ENCODE measurements at places on chromosomes 5 and 9.

- no peak for DNase-seq
These were observed 43.6 kb upstream of the RAD23B start for GRCh38 chr9:107239474-107239873.

- DNase-seq, result no peak
These were observed 9.7 kb downstream of the NREP start for GRCh38 chr5:111747337-111747736.

- DNase-seq, result no peak
These were observed 1.6 kb downstream of the FSTL4 start for GRCh38 chr5:133610489-133611356.

DNA sequence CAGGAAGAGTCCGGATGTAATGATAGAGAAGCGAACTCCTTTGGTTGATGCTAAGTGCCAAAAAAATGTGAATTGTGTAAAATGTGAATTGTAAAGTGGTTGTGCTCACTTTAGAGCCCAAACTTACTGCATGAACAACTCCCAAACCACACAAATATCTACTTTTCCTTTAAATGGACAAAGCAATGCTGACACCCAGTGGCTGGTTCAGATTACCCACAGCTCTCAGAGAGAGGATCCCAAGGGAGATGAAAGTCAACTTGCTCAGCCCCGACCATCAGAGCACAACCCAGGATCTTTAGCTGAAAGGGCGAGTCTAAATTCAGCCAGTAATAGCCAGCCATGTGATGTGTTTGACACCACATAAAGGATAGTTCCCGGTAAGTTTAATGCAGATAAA lies 133.7 kb downstream of the NMUR2 start:
- DNase-seq, result no peak

DNA sequence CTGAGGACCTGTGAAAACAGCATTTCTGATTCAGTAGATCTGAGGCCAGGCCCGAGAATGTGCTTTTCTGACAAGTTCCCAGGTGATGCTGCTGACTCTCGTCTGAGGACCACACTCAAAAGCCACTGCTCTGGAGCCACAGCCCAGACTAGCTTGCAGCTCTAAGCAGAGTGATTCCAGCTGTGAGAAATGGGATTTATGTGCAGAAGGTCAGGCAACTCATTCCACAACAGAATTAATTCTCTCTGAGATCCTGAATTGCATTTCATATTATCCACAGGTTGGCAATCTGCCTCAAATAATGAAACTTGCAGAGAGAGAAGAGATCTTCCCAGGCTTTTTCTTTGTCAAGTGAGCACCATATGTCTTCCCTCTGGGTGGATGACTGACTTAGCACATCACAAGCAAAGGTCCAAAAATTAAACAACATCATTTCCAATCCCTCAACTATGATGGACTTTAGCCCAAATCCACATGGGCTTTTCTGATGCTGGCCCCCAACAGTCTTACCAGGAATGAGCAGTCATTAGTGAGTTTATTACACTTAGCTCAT lies 140.2 kb downstream of the ALDH1A1 start:
- no peak for DNase-seq

DNA sequence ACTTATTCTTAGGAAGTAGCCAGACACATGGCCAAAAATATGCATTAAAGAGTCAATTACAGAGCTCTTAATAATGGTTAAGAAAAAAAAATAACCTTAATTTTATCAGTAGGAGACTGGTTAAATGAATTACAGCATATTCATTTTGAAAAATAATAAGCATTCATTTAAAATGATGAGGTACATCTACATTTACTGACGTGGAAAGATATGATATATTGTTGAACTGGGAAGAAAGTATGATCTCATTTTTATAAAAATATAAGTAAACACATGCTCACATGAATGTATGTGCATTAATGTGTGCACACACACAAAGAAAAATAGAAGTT lies 250.3 kb downstream of the ENC1 start:
- no peak for DNase-seq

- no peak for DNase-seq
These were observed 39.7 kb downstream of the ACTL7B start for GRCh38 chr9:108816037-108816436.

- DNase-seq, result no peak
These were observed 672 bp upstream of the SUSD3 start for GRCh38 chr9:93057703-93058354.

DNA sequence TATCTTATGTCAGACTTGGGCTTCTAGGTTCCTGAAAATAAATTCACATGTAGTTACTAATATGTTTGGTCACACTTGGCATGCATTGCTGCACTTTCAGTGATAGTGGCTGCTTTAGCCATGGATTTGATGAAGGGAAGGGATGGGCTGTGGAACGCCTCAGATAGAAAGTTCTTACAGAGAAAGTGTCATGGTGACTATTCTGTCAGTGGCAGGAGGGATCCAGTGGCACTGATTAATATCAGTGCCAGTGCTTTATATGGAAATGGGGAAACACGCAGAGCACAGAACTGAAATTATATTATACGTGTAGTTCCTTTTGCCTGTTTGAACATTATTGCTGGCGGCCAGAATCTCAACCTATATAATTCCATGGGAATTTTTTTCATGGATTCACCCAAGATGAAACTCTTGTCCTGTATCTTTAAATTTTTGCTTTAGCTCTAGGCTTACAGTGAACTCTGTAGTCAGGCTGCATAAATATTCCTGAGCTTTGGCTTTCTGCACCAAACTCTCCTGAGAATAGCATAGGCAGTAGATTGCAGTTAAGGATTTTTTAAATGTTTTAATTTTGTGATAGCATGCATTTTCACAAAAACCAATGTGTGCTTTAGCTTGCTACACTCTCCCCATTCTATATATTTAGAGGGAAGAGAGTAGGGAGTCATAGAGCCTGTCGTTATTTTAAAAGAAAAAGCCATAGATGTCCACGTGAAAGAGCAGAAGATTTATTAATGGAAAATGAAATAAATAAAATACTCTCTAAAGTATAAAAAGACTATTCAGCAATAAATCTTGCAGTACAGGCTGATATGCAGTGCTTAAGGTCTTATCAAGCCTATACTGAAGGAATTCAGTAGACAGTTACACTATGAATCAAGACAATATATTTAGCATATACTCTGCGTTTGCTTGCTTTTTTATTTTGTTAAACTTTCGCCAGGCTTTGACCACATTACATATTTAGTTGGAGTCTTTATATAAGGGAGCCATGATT lies 98.7 kb downstream of the EDIL3 start:
- DNase-seq, result no peak

- DNase-seq, result no peak
These were observed 892.2 kb upstream of the ACO1 start for GRCh38 chr9:31492229-31492628.

DNA sequence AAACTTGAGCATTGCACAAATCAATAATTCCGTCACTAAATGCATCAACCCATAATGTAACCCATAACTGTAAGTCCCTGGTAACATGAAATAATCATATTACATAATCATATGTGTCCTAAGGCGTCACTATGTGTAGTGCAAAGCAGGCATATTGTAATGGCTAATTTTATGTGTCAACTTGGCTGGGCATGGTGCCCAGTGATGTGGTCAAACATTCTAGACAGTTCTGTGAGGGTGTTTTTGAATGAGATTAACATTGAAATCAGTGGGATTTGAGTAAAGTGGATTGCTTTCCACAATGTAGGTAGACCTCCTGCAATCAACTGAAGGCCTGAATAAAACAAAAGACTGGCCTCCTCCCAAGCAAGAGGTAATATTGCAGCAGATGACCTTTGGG lies 794.4 kb upstream of the ACO1 start:
- no peak for DNase-seq

GRCh38 chr5:143404416-143405062 lies 1.1 kb upstream of the NR3C1 start:
- DNase-seq, result peak; percentile 80

DNA sequence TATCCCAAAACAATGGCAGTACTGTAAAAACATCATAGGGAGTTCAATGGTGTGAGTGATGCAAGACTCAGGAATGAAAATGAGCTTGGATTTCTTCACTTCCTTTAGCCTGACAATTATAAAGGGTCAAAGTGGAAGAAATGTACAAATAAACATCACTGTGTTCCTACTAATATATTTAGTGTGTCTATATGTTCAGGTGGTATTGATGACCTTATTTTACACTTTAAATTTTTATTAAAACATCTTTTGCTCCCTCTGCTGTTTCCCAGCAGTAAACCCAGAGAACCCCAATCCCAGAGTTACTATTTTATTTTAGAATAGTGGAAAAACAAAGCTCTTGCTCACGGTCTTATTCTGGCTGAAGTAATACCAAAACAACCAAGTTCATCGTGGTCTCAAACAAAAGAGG lies 2.0 kb downstream of the LOX start:
- no peak for DNase-seq

DNA sequence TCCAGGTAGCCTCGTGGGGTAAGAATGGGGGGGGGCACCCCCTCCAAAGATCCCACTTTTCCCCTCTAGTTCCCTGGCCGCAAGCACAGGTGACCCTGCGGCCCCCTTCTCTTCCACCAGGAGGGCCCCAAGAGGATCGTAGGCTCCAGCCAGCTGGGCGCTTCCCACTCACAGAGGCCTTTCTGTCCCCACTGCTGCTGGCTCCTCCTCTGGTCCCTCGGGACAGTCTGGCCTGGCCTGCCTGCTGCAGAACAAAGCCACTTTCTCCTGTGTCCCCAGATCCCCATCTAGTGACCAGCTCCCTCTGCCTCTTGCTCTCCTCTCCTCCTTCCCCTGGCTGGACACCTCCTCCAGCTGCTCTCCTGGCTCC lies 534 bp upstream of the SAPCD2 start:
- DNase-seq, result no peak

DNA sequence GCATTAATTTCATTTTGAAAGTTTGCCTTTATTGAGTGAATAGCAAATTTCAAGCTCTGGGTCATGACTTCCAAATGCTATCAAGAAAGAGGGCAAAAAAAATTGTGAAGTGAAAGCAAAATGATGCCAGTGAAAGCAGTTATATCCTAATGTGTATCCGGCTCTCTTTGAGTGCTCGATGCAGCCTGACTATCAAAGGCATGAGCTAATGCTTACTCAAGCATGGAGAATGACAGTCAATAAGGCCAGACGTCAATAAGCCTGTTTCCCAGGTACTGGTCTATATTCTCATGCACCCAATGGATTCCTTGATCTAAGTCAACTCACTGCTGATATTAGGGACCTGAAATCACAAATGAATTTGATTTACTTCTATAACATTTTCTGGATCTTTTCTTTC lies 435.5 kb downstream of the CAAP1 start:
- DNase-seq, result no peak

- no peak for DNase-seq
These were observed 174.6 kb downstream of the RFK start for GRCh38 chr9:76219560-76220151.

GRCh38 chr5:59487772-59488729 lies 405.5 kb downstream of the PDE4D start:
- no peak for DNase-seq

GRCh38 chr5:178671602-178672144 lies 44.8 kb upstream of the CLK4 start:
- no peak for DNase-seq

DNA sequence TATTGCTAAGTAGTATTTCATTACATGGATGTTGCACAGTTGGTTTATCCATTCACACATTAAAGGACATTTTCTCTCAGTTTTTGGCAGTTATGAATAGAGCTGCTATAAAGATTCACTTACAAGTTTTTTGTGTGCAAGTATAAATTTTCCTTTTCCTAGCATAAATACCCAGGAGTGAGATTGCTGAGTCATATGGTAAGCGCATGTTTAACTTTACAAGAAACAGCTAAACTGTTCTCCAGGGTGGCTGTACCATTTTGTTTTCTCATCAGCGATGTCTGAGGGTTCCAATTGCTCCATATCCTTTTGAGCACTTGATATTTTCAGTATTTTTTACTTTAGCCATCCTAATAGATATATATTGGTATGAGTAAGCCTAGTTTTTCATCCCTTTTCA lies 16.4 kb upstream of the ABCA1 start:
- DNase-seq, result no peak

GRCh38 chr5:166399781-166400180 lies 1891.7 kb upstream of the WWC1 start:
- DNase-seq, result no peak

GRCh38 chr5:619444-619843 lies 7.3 kb downstream of the CEP72 start:
- no peak for DNase-seq

GRCh38 chr9:111572950-111573604 lies 26.4 kb downstream of the PTGR1 start:
- peak; percentile 1 for DNase-seq

GRCh38 chr5:78627766-78628165 lies 20.8 kb downstream of the LHFPL2 start:
- DNase-seq, result no peak

- DNase-seq, result peak; percentile 41
These were observed 804 bp downstream of the TTC39B start for GRCh38 chr9:15306068-15306756.

DNA sequence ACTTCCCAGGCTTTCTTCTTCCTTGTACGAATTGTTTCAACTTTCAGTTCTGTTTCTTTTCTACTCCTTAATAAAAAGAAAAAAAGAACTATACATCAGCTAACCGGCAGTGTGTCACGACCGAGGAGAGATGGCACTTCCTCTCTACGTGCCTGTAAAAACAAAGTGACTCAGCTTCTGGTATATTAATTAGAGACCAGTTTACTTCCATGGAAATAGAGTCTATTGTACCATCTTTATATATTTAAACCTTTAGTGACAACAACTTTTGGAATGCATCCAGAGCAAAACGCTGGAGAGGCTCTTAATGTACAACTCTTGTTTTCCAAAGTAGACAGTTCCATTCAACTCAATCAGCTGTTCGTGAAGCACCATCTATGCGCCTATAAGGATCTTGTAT lies 94.5 kb upstream of the LIFR start:
- no peak for DNase-seq

- peak; percentile 18 for DNase-seq
These were observed 316.2 kb upstream of the CLINT1 start for GRCh38 chr5:158174918-158175851.

DNA sequence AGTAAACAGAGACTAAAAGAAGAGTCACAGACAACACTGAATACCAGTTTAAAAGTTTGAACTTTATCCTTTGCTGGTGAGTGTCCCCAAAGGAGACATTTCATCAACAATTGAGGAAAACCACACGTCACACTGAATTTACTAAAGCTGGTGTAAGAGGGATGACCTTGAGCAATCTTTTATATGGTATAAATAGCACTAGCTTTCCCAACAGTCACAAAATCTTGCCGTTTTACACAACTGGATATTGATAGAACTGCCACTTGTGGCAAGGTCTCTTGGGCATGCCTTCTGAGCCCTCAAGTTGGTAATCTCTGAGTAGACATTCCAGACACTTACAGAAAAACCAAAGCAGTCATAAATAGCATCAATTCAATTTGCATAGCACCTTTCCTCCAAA lies 311.5 kb upstream of the TARS1 start:
- no peak for DNase-seq

- no peak for DNase-seq
These were observed 1.6 kb upstream of the CD72 start for GRCh38 chr9:35619800-35620158.

GRCh38 chr9:86801246-86801645 lies 146.1 kb downstream of the GAS1 start:
- no peak for DNase-seq

DNA sequence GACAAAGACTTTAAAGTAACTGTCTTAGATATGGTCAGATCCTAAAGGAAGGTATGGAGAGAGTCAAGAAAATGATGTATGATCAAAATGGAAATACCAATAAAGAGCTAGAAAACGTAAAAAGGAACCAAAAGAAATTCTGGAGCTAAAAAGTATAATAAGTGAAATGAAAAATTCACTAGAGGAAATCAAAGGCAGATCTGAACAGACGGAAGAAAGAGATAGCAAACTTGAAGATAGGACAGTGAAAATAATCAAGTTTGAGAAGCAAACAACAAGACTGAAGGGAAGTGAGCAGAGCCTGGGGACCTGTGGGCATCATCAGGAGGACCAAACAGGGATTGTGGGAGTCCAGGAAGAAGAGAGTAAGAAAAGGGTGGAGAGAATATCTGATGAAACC lies 115.4 kb downstream of the EHMT1 start:
- no peak for DNase-seq

Measured in amniotic stem cell (primary cell).